ENCODE measurements at places on chromosomes 2 and 18.

DNA sequence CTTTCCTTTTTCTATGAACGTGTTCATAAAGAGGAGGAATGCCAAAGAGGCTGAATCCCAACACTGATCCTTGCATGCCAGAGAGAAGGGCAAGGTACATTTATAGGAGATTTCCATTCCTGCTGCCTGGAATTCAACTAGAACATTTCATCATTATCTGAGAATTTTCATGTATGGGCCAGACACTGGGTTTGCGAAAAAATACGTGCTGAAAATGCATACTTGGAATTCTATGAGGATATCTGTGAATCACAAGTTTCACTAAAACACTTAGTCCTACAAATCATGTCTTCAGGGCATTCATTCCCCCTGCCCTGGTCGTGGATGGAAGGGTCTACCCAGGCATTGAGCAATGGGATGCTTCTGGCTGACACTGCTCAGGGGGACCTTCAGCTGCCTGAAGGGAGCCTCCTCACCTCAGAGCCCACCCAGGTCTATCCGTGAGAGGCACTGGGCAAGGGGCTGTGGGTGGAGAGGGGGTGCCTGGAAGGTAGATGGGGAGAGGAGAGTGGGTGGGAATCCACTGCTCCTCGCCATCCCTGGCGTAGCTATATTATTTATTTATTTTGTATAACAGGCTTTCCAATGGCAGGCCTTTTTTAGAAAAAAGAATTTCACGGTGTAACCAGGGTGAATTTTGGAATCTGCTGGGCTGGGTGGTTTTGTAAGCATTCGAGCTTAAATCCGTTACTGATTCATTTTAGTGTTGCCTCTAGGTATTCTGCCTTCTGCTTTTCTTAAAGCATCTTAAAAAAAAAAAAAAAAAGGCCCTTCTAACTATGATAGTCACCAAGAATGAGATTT, 560.6 kb upstream of the ID2 start:
- DNase-seq, result no peak

DNA sequence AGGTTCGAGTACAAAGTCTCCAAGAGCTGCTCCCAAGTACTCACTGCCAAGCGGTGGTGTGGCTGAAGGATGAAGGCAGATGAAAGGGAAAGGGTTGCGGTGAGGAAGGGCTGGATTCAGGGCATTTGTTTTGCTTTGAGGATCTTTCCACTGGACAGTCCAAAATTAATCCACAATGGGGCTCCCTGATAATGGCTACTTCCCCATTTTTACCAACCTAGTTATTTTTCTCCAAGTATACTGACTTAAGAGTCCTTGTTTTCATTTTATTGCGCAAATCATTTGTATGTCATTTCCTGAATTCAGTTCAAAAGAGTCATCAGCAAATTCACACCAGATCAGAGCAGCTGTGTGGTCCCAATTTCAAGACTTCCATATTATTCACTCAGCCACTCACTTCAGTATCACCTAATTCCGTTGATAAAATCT, 464 bp upstream of the SESTD1 start:
- DNase-seq, result peak; percentile 54

DNA sequence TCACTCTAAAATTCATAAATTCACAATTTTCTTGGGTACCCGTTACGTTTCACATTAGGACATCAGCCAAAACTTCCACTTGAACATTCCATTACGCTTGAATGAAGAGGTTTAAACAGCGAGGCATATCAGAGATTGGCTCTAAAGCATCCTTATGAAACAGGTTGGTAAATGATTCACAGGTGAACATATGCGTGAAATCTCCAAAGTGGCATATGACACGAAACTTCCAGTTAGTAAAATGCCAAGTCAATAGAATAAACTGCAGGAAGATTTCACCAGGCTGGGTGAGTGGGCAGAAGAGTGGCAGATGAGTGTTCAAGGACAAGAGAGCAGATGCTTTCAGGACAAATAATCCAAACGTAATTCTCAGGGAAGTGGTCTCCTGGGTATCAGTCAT, 33.9 kb upstream of the GLS start:
- no peak for DNase-seq

GRCh38 chr2:232216028-232216427, 162.5 kb upstream of the ALPP start:
- DNase-seq, result no peak

DNA sequence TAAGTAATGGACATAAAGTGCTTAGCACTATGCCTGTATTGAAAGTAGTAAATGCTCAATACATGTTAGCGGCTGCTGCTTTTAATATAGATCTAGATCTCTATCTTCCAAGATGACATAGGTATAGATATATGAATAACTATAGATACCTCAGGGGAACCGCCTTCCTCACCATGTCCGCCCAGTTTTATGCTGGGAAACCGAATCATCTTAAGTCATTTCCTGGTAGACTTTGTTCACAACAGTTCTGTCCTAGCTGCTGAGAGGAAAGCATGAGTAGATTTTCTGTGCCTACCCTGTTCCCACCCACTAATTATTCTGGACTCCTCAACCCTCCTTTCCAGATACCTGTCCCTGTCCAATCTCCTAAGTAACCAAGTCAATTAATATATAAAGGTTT, 21.6 kb upstream of the ITM2C start:
- no peak for DNase-seq

DNA sequence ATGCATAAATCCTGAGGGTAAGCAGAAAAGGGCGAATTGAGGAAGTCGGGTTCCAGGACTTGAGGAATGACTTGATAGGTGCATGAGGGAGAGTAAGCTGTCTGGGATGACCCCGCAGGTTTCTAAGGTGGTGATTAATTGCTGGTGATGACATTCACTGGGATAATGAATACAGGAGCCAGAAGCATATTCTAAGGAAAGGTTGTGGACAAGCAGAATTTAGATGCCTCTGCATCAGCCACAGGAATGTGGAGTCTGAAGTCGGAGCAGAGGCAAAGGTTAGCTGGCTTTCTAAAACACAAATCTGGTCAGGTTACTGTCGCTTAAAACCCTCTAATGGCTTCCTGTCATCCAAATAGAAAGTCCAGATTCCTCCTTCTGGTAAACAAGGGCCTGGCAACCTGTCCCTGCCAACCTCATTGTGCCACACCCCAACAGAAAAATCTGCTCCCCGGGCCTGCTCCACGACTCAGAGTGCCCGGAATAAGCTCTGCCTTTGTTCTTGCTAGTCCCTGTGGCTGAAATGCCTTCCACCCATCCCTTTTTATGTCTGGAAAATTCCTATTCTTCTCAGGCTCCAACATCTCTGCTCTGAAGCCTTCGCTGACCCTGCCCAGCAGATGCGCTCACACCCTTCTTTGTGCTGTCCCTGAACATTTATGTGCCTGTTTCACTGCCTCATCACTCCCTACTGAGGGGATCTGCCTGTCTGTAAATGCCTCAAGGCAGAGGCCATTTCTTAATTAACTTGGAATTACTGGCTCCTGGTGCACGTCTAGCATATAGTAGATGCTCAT, 11.3 kb upstream of the TMEM214 start:
- DNase-seq, result no peak

DNA sequence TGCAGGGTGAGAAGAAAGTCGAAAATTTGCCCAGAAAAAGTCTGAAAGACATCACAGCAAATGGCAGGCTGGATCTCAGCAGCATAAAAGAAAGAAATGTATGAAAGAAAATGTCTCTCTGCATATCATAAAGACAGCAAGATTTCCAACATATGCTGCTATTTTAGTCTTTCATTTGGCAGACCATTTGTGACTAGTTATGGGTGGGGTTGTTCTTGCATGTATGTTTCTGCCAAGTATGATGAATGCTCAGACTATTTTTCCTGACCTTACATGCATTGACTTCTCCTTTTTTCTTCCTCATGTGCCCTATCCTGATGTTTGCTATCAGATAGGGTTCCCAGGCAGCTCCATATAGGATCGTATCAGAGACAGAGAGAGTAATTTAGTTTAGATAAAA, 58.5 kb upstream of the PARD3B start:
- DNase-seq, result no peak

DNA sequence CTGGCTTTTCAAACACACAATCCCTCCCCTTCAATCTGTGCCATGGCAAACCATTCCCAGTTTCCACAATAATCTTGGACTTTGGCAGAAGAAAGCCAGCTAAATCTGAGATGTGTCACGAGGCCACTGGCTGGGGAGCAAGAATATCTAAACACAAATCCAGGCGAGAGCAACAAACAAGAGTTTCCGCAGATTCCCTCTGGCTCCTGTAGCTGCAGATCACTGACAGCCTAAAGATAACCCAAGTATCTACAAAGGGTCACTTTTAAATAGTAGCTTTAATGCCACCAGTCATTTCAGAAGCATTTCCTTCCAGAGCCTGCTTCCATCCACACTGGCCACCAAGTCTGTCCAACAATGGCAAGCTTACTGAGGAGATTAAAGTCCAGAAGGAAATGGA, 86.9 kb downstream of the ACVR1 start:
- DNase-seq, result no peak

GRCh38 chr2:127471286-127471988, 53.2 kb downstream of the PROC start:
- no peak for DNase-seq

GRCh38 chr2:218077464-218078216, 8.6 kb downstream of the RUFY4 start:
- no peak for DNase-seq

DNA sequence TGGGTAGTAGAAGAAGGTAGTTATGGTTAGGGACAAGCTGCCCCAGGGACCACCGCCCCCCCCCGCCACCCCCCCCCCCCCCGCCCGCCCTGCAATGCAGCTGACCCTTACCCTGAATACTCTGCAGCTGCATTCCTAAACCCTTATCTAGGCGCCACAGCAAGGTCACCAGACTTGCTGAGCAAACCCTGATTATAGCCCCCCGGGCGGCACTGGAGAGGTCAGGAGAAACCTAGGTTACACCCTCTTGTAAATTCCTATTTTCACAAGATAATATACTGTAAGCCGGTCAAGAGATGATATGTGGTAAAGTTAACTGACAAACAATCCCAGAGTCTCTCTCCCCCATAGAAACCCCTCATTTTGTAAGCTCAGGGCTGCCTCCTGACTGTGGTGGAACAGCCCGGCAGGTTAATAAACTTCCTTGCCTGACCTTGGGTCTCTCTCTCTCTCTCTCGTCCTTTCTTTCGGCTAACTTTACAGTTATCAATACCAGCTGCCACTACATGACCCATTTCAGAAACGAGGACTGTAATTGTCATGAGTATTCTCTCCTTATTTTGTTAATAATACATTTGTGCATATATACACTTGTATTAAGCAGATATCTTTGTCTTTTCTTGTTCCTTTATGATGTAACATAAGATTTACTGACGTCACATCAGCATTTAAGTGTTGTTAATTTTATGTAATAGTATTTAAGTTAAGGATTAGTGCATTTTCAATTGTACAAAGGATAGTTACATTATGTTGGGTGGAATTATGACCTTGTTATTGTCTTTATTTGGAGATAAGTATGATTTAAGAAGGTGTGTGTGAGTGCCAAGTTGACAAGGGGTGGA, 22.8 kb upstream of the SMAD4 start:
- no peak for DNase-seq

DNA sequence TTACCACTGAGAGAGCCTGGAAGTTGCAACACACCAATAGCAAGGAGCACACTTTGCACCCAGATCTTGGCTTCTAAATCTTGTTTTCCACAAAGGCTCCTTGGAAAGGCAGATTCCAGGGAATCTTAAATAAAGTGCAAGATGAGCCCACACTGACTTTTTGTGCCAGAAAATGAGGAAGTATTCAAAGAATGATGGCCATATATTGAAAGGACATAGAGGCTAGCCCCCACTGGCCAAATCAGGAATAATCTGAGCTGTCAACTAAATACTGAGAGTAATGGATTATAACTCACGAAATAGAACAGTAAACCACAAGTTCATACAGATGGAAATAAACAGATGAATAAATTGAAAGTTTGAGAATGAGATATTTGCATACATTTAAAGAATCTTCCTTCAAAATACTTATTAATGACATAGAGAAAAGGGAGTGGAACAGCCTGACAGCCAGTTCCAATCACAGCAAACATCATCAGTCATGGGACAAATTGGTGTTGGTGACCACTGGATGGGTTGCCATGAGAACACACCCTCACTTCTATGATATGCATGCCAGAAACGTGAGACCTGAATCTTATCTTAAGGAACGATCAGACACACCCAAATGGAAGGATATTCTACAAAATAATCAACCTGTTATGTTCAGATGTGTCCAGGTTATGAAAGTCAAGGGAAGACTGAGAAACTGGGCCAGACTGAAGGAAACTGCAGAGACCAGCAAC, 12.2 kb upstream of the ACKR3 start:
- DNase-seq, result no peak

DNA sequence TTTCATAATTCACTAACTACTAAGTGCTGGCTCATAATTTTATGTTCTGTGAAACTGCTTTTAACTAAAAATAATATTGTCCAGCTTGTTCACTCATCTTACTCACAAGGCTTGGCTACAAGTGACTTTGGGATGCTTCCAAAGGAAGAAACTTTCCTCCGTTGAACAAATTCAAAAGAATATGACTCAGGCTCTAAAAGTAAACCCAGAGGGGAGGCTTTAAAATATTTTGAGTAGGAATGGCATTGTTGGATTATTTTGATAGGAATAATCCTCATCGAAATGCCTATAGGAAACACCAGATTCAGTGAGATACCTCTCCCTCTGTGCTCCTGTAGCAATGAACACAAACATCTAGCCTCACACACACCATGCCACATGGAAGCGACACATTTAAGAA, 25.2 kb upstream of the TLK1 start:
- DNase-seq, result no peak

- no peak for DNase-seq
Observed at GRCh38 chr18:29879763-29880162, 1162.8 kb downstream of the DSC3 start.

DNA sequence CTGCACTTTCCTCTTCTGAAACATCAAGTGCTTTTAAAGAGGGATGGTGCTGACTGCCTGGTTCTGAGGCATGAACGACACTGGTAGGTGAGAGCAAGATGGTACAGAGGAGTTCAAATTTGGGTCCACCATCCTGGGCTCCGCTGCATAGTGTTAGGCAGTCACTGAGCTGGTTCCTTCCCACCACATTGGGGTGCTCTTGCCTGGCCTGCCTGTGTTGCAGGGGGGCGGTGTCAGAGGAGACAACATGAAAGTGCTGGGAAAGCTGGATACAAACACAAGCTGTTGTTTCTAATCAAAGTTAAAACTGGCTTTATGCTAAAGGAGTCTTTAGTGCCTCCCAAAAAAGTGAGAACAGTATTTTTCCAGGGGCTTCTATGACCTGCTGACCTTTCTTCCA, 258.1 kb downstream of the GBX2 start:
- no peak for DNase-seq
